ENCODE measurements at places on chromosomes 13 and 19.

- DNase-seq, result no peak
Measured at GRCh38 chr13:32113532-32113931, 82.0 kb downstream of the FRY start.

DNA sequence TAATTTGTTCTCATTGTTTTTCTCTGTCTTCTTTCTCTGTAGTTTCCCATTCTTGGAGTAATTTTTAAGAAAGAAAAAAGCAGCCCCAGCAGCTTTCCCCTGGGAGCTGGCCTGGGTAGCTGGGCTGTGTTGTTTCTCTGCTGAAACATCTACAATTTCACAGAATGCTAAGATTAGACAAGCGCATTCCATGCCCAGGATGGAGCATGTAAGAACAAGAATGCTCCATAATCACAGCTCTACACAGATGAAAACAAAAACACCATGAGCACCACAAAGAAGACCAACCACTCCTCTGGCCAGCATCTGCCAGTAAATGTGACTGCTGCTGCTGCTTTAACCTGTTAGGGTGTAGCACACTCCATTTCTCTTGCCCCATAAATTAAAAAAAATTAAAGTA is 239.2 kb upstream of the SLITRK1 start:
- no peak for DNase-seq

DNA sequence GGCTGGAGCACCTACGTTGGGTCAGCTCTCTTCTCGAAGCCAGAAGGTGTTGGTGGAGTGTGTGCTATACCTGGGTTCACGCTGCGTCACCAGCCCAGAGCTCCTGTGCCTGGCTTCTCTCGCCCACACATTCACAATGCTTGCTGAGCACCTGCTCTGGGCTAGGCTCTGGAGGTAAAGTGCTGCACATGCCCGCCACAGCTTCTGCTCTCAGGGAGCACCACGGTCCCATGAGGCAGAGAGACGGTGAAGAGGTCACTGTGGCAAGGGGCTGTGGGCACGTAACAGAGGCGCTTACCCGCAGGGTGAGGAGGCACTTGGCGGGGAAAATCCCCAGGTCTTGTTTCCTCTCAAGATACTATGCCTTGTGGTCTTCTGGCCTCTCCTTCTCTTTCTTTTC is 174.2 kb downstream of the TEX29 start:
- no peak for DNase-seq

DNA sequence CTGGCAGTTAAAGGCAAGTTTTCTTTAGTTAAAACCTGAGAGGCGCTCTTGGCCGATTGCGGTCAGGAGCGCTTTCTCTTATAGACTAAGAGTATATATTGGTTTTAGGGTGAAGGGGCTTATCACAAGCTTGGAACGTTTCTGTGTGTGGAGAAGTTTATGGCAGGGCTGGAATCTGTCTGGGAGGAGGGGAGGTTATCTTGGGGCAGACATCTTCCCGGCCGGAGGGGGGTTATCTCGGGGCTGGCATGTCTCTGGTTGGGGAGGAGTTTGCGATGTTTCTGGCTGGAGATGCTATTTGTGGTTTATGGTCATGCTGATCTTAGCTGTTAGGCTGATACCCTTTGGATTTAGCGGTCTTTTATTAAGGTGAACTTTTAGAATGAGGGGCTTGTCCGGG is 18.3 kb downstream of the KDM4B start:
- no peak for DNase-seq
